ENCODE measurements at places on chromosomes 11 and 22.

- DNase-seq = no peak
These were observed 501.1 kb downstream of the BRD1 start for GRCh38 chr22:49326558-49326957.

DNA sequence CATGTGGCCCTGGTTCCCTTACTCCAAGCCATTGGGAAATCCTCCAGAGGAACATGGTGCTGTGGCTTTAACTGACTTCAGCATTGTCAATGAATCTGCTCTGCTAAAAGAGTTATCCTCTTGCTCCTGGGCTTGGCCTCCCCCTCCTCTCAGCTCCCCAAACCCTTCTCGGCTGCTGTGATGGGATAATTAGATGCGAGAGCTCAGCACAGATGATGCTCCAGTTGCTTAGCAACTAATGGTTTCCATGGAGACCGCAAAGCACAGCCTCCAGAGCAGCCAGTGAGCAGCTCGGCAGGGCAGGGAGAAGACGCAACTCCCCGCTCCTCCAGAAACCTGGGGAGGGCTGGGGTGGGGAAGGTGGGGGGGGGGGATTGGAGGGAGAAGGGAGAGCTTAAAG is 2.8 kb upstream of the UPK2 start:
- DNase-seq = no peak

DNA sequence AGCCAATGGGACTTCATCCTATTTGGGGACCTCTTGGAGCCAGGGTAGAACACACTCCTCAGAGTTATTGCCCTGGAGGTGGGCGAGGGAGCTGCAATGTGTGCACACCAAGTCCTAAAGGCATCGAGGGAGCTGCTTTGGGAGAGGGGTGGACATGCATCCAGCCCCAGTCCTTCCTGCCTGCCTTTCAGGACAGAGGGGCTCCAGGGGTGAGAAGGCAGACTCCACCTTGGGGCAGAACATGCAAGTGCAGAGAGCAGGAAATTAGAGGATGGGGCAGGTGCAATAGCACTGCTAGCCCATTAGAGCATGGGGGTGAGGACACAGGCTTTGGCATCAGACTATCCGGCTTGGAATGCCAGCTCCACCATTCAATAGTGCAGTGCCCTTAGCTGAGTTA is 288.5 kb downstream of the OPCML start:
- no peak for DNase-seq

DNA sequence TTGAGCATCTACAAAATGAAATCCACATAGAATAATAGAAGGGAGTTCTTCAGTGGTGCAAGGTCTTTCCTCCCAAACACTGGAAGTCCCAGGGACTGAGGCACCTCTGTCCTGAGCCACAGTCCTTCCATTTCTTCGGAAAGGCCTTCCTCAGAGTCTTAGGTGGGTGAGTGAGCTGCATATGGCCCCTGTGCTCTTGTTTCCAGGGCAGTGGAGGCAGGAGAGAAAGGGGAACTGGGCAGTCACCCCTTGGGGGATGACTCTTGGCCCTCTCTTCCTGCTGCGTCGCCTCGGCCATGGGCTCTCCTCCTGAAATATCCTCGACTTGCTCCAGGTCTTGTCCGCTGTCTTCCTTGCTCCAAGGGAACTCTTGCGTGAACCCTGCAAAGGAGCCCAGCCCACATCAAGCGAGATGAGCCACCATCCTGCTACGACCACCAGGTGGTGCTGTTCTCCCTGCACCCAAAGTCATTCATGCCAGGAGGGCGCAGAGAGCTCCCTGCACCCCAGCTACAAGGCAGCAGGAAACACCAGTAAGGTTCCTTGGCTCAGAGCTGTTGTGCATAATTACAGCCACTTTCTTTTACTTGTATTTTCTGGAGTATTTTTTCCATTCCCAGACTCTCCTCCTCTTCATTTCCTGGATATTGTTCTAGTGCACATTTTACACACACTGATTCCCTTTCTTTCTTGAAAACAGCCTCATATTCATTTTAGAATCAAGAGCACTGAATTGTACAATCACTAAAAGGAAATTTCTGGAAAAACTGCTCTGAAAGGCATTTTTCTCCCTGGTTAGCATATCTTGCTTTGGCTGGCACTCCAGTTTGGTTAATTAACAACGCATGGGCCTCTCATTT is 397.8 kb downstream of the OPCML start:
- DNase-seq = no peak

DNA sequence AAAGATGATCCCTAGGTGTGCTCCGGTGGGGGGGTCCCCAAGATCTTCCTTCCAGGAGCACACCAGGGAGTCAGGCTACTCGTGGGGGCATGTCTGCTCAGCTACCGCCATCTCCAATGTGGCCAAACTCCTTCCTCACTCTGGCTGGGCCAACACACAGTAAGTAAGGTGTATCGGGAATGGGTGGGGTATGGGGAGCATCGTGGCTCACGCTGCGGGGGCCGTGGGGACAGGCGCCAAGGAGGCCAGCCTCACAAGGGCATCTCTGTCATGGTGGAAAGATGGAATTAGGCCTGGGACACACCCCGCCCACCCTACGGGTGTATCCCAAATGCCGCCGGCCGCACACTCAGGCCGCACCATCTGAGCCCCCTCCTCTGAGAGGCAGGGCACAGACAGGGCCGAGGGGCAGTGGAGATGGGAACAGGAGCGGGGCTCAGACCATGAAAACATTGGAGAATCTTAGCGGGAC is 8.3 kb downstream of the IGF2 start:
- no peak for DNase-seq

- no peak for DNase-seq
These were observed 102.0 kb downstream of the ME3 start for GRCh38 chr11:86570451-86570850.

- DNase-seq = peak; percentile 59
These were observed 64.4 kb downstream of the INSC start for GRCh38 chr11:15179167-15179566.

- no peak for DNase-seq
These were observed at the start of gene CREB3L1 for GRCh38 chr11:46277622-46278386. Gene CREB3L1, plus strand, starts transcription at chr11:46277662. Its CDS starts 450 bp downstream, at chr11:46278112.

DNA sequence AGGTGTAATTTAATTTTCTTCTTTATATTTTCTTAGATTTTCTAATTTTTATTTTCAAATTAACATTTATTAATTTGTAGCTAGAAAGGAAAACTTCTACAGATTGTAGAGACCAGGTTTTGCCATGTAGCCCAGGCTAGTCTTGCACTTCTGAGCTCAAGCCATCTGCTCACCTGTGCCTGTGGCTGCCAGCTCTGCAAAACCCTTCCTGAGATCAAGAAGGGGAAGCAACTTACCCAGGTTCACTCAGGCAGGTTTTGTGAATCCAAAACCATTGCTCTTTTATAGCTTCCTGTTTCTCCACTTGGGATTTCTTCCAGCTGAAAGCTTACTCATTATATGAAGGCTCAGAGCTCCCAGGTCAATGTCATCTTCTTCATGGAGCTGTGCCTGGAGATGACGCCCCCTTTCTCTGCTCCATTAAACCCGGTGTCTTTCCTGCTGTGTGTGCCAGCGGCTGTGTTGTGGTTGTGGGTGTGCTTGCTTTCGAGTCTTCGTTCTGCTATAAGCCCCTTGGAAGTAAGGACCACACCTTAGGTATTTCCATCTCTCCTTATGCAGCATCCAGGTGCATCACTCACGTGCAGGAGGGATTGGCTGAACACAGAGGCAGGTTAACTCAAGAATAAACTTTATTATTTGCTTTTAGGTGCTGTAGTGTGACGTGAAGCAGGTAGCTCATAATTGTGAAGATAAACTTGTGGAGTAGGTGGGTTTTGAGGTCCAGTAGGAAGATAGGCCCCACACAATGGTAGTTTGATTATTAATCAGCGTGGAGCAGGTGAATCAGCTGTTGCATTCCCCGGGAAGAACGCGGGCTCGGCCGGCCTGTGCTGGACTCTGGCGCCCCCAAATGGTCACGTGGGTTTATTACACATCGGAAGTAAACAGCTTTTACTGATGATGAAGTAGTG is 42.2 kb upstream of the INCENP start:
- no peak for DNase-seq

GRCh38 chr22:48096851-48097665 is 1334.6 kb downstream of the TBC1D22A start:
- no peak for DNase-seq

DNA sequence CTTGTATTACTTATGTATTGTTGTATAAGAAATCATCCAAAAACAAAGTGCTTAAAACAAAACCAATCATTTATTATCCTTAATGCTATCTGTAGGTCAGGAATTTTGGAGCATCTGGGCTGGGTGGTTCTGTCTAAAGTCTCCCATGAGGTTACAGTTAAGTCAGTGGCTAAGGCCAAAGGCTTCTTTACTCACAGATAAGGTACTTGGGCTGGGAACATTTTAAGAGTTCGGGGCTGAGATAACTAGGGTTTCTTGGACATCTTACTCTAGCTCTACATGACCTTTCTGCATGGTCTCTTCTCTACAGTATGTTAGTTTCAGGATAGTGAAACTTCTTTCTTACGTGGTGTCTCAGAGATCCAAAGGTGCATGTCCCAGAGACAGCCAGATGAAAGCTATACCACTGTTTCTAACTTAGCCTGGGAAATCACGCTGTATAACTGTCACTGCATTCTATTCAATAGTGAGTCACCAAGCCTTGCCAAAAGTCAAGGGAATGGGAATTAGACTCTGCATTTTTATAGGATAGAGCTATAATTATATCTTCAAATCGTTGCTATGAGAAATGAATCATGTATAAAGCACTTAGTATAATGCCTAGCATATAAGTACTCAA is 29.6 kb downstream of the SOX6 start:
- peak; percentile 58 for DNase-seq

GRCh38 chr11:19501631-19502030 is 211.0 kb upstream of the NAV2 start:
- no peak for DNase-seq

DNA sequence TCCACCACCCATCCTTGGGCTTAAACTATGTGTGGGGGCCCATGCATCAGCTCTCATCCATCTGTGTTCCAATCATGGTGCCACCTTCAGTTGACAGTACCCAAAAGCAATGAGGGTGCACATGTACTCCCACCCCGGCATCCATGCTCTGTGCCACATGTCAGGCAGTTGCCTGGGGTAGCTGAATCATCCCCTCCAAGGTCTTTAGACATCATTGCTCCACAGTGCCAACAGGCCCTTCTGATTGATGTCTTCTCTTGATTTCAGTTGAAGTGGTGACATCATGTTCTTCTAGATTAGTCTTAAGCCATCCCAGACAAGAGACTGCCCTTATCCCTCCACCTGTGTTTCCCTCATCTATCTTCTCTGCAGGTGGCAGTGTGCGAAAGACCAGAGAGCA is 42.5 kb downstream of the TMPRSS5 start:
- no peak for DNase-seq

- DNase-seq = no peak
These were observed 327.0 kb upstream of the CCDC90B start for GRCh38 chr11:83612891-83613766.

GRCh38 chr11:65918211-65919140 is at the start of gene C11orf68:
Gene C11orf68, minus strand, starts transcription at chr11:65919062. Its CDS starts 31 bp downstream, at chr11:65919031.
- DNase-seq = no peak

GRCh38 chr11:8720868-8721608 is 38.4 kb downstream of the RPL27A start:
- DNase-seq = no peak

GRCh38 chr11:57456960-57457642 is 3.2 kb upstream of the RTN4RL2 start:
- no peak for DNase-seq

GRCh38 chr11:63915961-63916836 is 765 bp downstream of the RCOR2 start:
- no peak for DNase-seq

- no peak for DNase-seq
These were observed 6.9 kb downstream of the SLC16A8 start for GRCh38 chr22:38077096-38077495.

DNA sequence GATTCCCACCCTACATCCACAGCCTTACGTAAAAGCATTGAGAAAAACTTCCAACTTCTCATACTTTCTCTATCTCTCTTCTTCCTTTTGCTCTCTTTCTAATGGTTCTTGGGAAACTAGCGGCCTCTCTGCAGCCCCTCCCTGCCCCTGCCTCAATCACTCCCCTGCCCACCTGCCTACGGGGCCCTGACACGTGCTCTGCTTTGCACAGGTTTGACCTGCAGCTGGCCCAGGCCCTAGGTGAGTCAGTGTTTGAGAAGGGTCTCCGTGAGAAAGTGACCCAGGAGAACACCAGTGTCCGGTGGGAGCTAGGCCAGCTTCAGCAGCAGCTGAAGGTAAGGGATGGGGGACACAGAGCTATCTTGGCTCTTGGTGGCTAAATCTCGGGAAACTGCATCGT is 160.4 kb downstream of the MYO18B start:
- DNase-seq = no peak

DNA sequence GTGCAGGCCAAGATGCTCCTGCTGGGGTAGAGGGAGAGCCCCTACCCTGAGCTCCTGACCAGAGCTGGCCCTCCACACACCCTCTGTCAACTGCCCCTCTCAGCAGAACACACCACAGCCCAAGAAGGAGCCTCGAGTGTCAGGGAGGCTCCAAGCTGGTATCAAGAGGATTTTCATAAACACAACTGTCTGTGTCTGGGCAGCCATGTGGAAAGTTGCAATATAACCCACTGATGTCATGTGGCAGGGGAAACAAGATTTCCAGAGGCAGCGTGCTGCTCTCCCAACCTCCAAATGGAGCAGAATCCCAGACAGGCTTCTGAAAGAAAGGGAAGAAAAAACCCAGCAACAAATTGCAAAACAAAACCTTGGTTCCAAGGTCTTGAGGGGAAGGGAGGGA is 569.9 kb downstream of the BUD13 start:
- DNase-seq = no peak

- DNase-seq = no peak
These were observed 146.5 kb downstream of the GRIK4 start for GRCh38 chr11:120658071-120658423.

DNA sequence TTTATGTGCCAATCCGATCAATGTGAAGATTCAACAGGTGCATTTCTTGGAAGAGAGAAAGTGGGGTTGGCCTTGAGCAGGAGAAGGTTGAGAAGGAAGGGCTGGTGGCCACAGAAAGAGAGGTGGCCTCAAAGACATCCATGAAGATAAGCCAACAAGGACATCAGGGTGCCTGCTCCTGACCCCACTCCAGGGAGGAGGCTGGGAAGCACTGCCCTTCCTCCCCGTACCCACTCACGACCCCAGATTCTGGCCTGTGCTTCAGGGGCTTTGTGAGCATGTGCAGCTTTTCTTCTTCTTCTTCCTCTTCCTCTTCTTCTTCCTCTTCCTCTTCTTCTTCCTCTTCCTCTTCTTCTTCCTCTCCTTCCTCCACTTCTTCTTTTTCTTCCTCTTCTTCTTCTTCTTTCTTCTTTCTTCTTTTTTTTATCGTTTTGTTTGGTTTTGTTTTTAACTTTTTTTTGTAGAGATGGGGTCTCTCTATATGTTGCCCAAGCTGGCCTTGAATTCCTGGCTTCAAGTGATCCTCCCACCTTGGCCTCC is 30.3 kb downstream of the DKK3 start:
- DNase-seq = no peak
